ENCODE measurements at places on chromosomes 1 and 21. TPM values are rescaled to one million over a fixed set of nuclear protein-coding genes. Genes with fewer than 3 reads are reported as not detected.
A peak's percentile ranks its signal among the peaks of the same experiment; 100 is the strongest.

Gene NR1I3
- total RNA-seq, result not detected

GRCh38 chr1:201369209-201369608 lies 8.3 kb downstream of the TNNT2 start:
- DNase-seq, result no peak

Gene S100A3
- not detected for total RNA-seq

- no peak for DNase-seq
Measured at GRCh38 chr1:150553392-150554085, 4.3 kb downstream of the ADAMTSL4 start.

Gene PTBP2
- 14.3 TPM for total RNA-seq

- DNase-seq, result no peak
Measured at GRCh38 chr1:111241797-111242196, 14.3 kb downstream of the CHI3L2 start.

- DNase-seq, result peak; percentile 75
Measured at GRCh38 chr1:206106328-206107167, 10.6 kb downstream of the AVPR1B start.

DNA sequence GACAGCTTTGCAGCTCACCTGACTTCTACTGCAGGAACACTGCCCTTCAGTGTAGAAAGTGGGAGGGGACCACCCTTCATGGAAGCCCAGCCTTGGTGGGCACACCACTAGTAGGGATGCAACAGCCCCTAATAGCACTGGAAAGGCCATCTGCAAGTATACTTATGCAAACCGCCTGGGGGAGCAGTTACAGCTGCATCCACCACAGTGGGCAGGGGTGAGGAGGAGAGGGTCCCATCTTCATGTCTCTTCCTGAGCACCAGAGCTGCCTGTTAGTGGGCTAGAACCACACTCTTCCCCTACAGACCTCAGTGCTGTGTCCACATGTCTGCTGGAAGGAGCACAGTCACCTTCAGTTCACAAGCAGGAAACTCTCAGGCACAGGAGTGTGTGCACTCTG lies 66.2 kb upstream of the LHX8 start:
- DNase-seq, result no peak

- no peak for DNase-seq
Measured at GRCh38 chr1:16958475-16958874, 21.9 kb downstream of the MFAP2 start.

- DNase-seq, result no peak
Measured at GRCh38 chr1:181508486-181509165, 25.3 kb downstream of the CACNA1E start.

DNA sequence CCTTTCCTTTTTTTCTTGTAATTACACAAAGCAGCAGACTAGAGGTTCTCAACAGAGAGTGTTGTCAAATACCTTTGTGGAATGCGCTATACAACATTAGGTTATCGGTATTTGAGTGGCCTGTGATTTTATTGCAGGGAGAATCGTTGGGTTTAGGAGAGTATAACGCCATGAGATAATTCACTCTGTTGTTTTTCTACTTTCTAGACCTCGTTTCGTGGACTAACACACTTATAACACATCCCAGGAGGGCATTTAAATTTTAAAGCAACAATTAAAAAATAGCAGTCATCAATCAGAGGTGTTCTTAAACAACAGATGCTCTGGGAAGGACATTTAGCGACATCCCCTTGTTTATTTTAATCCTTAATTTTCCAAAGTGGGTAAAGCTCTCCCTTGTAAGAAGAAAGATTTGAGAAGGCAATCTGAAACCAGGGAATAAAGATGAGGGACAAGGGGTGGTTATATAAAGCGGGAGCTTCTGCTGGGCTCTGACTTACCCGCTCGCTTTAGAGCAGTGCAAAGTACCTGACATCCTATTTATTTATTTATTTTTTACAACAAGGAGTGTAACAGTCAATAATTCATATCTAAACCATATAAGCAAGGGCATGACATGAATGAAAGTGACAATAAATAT lies 4.9 kb downstream of the PBX1 start:
- no peak for DNase-seq

Gene NSL1
- total RNA-seq, result 44.9 TPM

GRCh38 chr1:225509770-225510169 lies 81.9 kb upstream of the LBR start:
- no peak for DNase-seq

DNA sequence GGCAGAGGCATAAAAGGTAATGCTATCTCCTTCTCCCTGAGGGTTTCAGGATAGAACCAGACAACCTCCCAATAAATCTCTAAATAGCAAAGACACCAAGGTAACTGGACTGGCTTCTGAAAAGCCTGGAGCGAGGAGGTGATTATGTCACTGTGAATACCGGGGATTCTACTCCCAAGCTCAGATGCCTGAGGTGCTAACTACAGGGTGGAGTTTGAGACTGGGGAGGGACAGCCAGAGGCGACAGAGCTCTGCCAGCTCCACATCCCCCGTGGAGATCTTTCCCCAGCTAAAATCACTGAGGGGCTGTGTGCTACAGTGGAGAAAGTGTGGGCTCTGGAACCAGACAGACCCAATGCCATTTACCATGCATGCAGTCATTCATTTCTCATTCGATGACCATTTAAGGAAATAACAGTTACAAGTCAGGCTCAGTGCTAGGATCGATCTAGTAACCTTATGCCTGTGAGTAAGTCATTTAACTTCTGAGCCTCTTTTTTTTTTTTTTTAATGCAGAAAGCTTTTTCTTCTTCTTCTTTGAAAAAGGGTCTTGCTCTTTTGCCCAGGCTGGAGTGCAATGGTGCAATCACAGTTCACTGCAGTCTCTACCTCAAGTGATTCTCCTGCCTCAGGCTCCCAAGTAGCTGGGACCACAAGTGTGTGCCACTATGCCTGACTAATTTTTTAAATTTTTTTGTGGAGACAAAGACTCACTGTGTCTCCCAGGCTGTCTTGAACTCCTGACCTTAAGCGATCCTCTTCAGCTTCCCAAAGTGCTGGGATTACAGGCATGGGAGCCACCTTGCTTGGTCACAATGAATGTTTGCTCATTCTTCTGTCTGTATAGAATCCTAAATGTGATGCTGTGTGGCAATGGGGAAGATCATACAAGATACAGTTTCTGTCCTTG lies 8.1 kb upstream of the SLC45A3 start:
- DNase-seq, result no peak

- peak; percentile 49 for DNase-seq
Measured at GRCh38 chr1:224747578-224747977, 131.5 kb downstream of the CNIH3 start.

Gene GPR153
- 0.62 TPM for total RNA-seq

Data from activated T-cell treated with anti-CD3 and anti-CD28 coated beads, Interleukin-2, amount 50 U/mL, for 72 hours (primary cell).